NCI-H2081 treated with DMSO at 0.1 percent for 48 hours (cell line): ENCODE measurements at places on chromosomes 13 and 19.

DNA sequence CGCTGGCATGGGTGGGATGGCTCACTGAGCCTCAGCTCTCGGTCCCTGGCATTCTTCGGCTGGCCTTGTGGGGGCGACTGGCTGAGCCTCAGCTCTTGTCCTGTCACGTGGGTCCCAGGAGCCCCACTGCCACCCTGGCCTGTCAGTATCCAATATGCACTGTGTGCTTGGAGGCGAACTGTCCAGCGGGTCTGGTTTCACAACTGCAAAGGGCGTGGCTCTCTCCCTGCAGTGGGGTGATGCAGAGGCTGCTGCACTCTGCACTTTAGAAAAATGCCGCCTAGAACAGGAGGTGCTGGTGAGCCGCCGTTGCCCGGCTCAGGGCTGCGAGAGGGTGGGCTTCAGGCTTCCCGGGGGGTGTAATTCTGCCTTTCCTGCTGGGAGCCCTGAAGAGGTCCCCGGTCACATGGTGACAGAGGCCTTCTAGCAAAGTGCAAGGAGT lies 17.0 kb upstream of the TMEM255B start:
- DNase-seq: no peak

- DNase-seq: no peak
Observed at GRCh38 chr13:33052506-33053280, 36.5 kb downstream of the KL start.

DNA sequence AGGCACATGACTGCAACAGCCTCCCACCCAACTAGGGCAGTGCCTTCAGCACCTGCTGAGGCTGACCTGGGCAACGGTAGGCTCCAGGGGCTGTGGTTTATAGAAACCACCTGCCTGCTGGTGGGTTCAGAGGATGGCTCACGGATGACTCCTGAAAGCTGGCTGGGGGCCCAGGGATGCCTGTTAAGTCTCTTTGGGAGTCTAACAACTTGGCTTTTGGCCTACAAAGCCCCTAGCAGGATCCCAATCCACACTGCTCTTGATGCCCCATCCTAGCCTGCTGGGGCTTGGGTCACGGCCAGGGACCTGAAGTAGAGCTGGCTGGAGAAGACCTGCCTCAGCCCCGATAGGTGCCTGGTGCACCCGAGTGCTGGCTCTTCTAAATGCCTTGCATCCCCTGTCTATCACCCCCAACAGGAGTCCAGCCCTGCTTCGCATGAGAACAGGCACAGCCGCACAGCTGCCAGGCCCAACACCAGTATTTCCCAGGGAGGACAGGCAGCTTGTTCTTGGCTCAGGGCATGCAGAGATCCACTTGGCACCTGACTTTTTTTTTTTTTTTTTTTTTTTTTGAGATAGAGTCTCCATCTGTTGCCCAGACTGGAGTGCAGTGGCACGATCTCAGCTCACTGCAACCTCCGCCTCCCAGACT lies 9.1 kb upstream of the EPHX3 start:
- DNase-seq: no peak

- DNase-seq: no peak
Observed at GRCh38 chr19:41837981-41838708, 6.3 kb downstream of the LYPD4 start.

DNA sequence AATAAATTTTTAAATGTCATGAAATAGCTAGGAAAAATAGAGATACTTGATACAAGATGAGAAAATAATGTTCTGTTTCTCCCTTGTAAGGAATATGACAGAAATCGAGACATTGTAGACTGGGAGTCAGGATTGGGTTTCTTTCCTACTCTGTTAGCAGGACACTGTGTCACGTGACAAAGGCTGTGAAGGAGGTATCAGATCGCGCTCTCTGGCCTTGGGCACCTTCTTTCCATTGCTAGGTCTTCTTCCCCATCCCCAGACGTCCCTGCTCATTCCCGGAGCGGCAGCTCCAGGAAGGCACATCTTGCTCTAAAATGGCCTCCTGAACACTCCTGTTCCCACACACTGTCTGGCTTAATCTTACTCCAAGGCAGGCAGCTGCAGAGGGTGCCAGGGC lies 133.4 kb downstream of the TM9SF2 start:
- DNase-seq: no peak

GRCh38 chr13:94416454-94417080 lies 62.9 kb downstream of the DCT start:
- no peak for DNase-seq

DNA sequence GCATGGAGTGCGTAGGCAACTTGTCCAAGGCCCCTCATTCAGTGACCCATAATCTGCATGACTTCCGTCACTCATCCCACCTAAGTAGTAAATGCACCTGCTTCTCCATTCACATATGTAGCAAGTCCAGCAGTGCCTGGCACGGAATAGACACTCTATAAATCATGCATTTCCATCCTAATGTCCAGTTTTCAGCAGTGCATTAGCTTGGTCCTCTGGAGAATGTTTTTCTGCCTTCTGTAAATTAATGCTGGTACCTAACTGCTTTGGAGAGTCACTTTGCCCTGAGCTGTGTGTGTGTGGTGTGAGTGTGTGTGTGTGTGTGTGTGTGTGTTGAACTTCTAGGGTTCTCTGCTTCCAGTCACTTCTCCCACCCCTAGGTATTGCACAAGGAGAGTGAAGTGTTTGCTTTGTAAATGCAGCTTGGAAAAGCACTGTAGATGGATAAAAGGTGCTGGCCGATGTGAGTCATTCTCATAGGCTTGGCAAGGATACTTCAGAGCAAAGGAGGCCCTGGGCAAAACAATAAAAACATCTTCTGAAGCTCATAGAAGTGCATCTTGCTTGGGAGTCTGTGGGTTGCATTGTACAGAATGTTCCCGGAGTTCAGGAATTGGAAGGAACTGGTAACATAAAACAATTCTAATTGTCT lies 181.8 kb downstream of the KATNAL1 start:
- no peak for DNase-seq
